ENCODE measurements at places on chromosomes 6 and 20. TPM values are rescaled to one million over a fixed set of nuclear protein-coding genes. Genes with fewer than 3 reads are reported as not detected.

- H3K27me3 ChIP-seq, result no peaks in the 10 kb centered on the region
- no peaks in the 10 kb centered on the region for H3K36me3 ChIP-seq
- DNase-seq, result peak; percentile 31
Observed at GRCh38 chr6:31597006-31597405, 4.2 kb upstream of the NCR3 start.

Gene OVOL2
- total RNA-seq, result not detected

Gene CGA
- not detected for total RNA-seq

- H3K4me1 ChIP-seq, result peaks cover 4% of the 10 kb centered on the region
- H3K36me3 ChIP-seq, result peaks cover 7% of the 10 kb centered on the region
- H3K27me3 ChIP-seq, result peaks cover 2% of the 10 kb centered on the region
- no peak overlapping the region for H3K4me3 ChIP-seq
- H3K27ac ChIP-seq, result no peak overlapping the region
Observed at GRCh38 chr6:28402197-28402596, 2.6 kb upstream of the ZSCAN12 start.

DNA sequence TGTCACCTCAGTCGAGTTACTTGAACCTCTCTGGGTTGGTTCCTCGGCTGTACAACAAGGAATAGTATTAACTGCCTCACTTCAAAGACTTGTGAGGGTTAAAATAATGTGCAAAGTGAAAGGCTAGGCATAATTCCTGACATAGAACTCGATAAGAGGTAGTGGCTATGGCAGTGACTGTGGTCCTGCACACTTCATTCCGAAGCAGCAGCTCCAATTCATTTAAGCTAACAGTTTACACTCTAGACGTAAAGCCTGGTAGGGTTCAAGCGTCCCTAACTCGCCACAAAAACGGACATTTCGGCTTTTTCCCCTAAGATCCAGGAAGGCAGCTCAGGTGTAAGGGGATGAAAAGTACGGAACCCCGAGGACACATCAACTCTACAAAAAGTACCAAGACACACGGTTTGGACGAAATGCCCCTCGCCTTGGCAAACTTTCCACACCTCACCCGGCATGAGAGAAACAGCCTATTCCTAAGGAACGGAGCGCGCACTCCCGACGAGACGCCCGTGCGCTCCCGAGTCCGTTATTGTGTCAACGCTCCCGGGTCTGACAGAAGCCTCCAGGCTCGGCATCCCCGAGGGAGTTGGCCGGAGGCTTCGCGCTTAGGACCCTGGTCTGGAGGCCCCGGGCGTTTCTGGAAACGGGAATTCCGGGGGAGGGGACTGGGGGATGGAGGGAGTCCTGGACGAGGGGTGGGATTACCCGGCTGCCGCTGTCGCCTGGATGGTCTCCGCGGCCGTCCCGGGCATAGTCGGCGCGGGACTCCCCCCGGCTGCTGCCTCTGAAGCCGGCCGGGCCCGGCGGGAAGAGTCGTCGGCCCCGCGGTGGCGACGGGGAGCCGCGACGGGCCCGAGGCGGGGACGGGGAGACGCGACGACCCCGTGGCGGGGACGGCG lies 937 bp downstream of the ZNF318 start:
- H3K27me3 ChIP-seq, result no peaks in the 10 kb centered on the region
- H3K4me1 ChIP-seq, result peaks cover 3% of the 10 kb centered on the region
- peaks cover 10% of the 10 kb centered on the region for H3K36me3 ChIP-seq
- DNase-seq, result peak; percentile 37
- peak overlapping the region; percentile 69 for H3K4me3 ChIP-seq

DNA sequence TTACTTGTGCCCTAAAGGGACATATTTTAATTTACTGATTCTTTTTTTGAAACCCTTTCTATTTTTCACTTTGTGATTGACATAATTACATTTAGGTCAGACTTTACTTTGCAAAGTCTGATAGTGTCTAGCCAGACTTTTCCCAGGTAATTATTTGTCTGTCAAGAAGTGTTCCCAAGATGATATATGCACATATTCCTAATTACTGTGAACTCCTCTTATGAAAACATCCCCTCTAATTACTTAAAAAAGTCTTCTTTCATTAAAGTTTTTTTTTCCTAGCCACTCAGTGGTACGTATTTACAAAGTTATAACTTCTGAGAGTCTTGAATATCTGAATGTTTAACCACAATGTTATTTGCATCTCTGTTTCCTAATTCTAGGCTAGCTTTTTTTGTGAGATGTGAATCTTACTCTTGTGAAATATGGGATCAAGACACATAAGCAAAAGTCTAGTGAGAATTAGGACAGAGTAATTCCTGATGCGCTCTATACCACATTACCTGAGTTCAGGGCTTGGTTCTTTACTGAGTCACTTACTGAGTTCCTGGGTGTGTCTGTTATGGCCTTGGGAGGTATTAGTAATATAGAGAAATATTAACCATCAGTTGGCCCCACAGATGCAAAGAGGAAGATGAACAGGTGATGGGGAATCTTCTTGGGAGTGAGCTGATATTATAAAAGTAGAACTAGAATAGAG lies 27.9 kb downstream of the FAM83B start:
- H3K27me3 ChIP-seq, result no peaks in the 10 kb centered on the region
- H3K36me3 ChIP-seq, result no peaks in the 10 kb centered on the region
- no peak overlapping the region for H3K27ac ChIP-seq
- H3K4me1 ChIP-seq, result no peaks in the 10 kb centered on the region
- DNase-seq, result no peak

Gene HTR1B
- total RNA-seq, result under 0.01 TPM

DNA sequence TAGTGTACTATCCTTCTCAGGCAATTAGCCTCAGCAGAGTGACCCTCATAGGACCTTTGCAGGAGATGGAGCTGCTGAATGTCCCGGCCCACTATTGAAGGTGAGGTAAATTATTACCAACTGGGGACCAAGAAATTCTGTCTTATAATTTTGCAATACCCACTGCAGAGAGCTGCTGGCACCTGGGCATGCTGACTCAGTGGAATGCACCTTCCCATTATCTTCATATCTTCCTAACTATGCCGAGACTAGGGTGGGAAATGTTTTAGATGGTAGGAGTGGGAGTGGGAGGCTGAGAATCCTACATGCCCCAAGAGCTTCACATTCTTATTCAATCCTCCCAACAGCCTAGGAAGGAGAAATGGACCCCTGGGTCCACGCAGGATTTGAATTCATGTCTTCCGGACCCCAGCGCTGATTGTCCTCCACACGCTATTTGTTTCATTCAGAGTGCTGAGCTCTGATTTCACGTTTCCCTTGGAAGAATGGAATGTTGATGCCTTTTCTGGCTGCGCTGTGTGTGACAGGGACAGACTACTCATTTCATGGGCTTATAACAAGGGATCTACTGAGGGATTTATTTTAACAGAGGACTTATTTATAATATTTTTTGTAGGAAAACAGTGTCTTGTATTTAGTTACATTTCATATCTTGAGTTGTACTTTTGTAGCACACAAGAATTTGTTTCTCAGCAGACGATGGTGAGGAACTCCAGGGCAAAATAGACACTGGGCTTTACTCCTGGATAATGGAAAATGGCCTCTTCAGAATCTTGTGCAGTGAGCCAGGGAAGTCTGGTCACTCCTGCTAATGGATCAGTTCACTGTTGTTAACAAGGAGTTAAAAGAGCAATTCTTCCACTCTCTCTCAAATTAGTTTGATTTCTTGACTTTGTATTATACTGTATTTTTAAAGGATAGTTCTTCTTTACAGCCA lies 66.4 kb downstream of the FYN start:
- no peak overlapping the region for H3K27ac ChIP-seq
- H3K36me3 ChIP-seq, result no peaks in the 10 kb centered on the region
- peaks cover 27% of the 10 kb centered on the region for H3K4me1 ChIP-seq
- no peak for DNase-seq

- no peaks in the 10 kb centered on the region for H3K27me3 ChIP-seq
- DNase-seq, result no peak
- H3K36me3 ChIP-seq, result no peaks in the 10 kb centered on the region
Observed at GRCh38 chr6:49632727-49633126, 3.9 kb downstream of the RHAG start.

DNA sequence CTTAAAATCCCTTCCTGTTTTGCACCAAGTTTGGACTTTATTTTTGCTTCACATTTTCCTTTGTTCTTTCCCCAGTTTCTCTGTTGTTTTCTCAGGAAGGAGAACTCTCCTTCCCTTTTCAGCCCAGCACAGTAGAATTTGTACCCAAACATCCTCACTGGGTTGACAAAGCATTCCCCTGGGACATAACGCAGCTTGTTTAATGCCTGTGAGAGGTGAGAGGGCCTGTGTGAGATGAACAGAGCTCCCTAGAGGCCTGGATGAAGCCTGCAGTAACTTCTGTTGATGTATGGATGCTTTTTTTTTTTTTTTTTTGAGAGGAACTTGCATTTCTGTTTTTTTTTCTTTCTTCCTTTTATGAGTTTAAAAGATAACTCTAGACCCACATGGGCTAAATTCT lies 104.9 kb upstream of the SLC22A23 start:
- peaks cover 3% of the 10 kb centered on the region for H3K4me1 ChIP-seq
- DNase-seq, result peak; percentile 35
- H3K36me3 ChIP-seq, result no peaks in the 10 kb centered on the region

Gene SEL1L2
- not detected for total RNA-seq

Gene HFE
- total RNA-seq, result 14.9 TPM

- no peak overlapping the region for H3K4me3 ChIP-seq
- no peaks in the 10 kb centered on the region for H3K27me3 ChIP-seq
- no peaks in the 10 kb centered on the region for H3K36me3 ChIP-seq
Observed at GRCh38 chr6:20879526-20879925, 345.3 kb downstream of the CDKAL1 start.

- H3K4me3 ChIP-seq, result no peak overlapping the region
- DNase-seq, result no peak
- no peaks in the 10 kb centered on the region for H3K36me3 ChIP-seq
- H3K27ac ChIP-seq, result no peak overlapping the region
Observed at GRCh38 chr6:13947611-13948178, 22.9 kb downstream of the RNF182 start.

Gene ZSCAN23
- total RNA-seq, result 5.3 TPM

Gene BAG2
- 19.2 TPM for total RNA-seq

Gene ELOVL4
- total RNA-seq, result 2.3 TPM

GRCh38 chr6:112802144-112802543 lies 455.0 kb downstream of the RFPL4B start:
- peak; percentile 96 for DNase-seq
- H3K36me3 ChIP-seq, result no peaks in the 10 kb centered on the region
- peak overlapping the region; percentile 100 for H3K27ac ChIP-seq

DNA sequence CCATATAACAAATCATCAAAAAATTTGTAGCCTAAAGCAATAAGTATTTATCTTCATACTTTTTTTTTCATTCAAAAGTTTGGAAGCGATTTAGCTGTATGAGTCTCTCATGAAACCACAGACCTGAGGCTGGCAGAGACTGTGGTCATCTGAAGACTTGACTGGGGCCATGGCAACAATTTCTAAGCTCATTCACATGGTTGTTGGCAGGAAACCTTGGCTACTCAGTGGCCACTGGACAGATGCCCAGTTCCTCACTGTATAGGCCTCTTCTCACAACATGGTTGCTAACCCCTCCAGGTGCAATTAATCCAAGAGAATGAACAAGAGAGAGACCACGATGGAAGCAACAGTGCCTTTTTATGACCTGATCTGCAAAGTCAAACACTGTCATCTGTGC lies 235.9 kb downstream of the BTBD3 start:
- no peak overlapping the region for H3K4me3 ChIP-seq
- no peaks in the 10 kb centered on the region for H3K27me3 ChIP-seq
- H3K36me3 ChIP-seq, result no peaks in the 10 kb centered on the region
- DNase-seq, result peak; percentile 56
- no peak overlapping the region for H3K27ac ChIP-seq

Gene SULF2
- 0.28 TPM for total RNA-seq

- H3K4me1 ChIP-seq, result no peaks in the 10 kb centered on the region
- H3K4me3 ChIP-seq, result no peak overlapping the region
- H3K27me3 ChIP-seq, result no peaks in the 10 kb centered on the region
- no peak for DNase-seq
- H3K36me3 ChIP-seq, result no peaks in the 10 kb centered on the region
Observed at GRCh38 chr6:67391955-67392354, 1243.1 kb upstream of the ADGRB3 start.

Gene MEP1A
- total RNA-seq, result not detected

- H3K27ac ChIP-seq, result no peak overlapping the region
- peaks cover 2% of the 10 kb centered on the region for H3K36me3 ChIP-seq
- no peak for DNase-seq
- peaks cover 10% of the 10 kb centered on the region for H3K4me1 ChIP-seq
Observed at GRCh38 chr6:12081771-12082170, 69.7 kb downstream of the HIVEP1 start.

DNA sequence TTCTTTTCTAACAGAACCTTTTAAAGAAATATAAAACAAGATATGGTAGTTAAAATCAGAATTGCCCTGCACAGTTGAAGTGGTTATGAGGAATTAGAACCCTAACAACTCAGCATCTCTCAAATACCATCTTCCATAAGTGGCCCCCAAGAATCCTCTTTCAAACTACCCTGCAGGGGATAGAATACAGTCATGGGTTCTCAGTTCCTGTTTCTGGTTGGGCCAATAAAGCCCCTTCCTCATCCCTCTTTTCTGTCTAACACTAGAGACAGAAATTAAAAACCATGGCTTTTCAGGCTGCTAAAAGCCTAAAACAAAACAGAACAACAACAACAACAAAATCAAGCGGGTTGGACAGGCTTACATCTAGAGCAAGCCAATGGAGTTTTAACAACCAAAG lies 6.7 kb upstream of the LCA5 start:
- H3K27me3 ChIP-seq, result no peaks in the 10 kb centered on the region
- peaks cover 8% of the 10 kb centered on the region for H3K4me1 ChIP-seq
- H3K36me3 ChIP-seq, result 0 out of 2 replicates have a peak, but pooled peaks cover 2% of the 10 kb centered on the region
- no peak for DNase-seq
- H3K4me3 ChIP-seq, result no peak overlapping the region

Gene ADGB
- total RNA-seq, result not detected

DNA sequence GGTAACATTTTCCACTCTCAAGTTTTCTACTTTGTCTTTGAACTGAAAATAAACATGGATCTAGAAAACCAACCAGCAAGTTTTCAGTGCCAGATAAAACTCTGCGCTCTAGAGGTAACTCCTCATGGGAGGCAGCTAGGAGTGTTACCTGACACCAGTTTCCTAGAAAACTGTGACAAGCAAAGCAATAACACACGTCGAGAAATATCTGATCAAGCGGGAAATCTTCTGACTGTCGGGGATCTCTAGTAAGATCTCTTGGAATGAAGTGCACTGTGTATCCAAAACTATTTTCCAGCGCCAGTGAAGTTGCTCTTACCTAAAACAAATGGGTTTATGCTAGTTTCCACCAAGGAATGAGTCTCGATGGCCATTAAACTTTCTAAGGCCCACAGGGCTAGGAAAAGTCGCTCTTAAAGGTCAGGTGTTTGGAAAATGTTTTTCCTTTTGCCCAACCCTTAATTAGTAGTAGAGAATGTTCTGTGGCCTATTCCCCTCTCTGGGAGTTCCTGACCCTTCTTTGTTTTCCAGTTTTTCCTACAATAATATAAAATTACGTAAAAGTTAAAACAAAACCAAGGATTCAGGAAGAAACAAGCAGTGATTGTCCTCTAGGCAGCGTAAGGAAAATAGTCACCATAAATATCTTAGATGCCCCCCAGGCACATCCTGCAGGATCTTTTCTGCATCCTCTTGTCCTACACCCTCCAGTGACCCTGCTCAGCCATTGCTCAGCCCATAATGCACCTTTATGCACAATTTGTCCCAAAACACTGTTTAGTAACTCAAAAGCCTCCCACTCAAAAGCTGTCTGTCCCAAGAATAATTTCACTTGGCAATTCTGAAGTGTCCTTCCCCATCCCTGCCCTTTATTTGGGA lies 137.7 kb upstream of the AKAP12 start:
- H3K36me3 ChIP-seq, result peaks cover 25% of the 10 kb centered on the region
- no peak overlapping the region for H3K4me3 ChIP-seq
- no peaks in the 10 kb centered on the region for H3K4me1 ChIP-seq
- H3K27ac ChIP-seq, result no peak overlapping the region
- DNase-seq, result no peak

Gene SIM1
- total RNA-seq, result not detected

All from IMR-90 (cell line).